ENCODE measurements at places on chromosomes 3 and 15. TPM values are rescaled to one million over a fixed set of nuclear protein-coding genes. Genes with fewer than 3 reads are reported as not detected.

GRCh38 chr3:25784971-25785370 is 1.7 kb upstream of the NGLY1 start:
- no peak for DNase-seq

- no peak for DNase-seq
Observed at GRCh38 chr15:43251185-43251870, 15.4 kb downstream of the TGM5 start.

Gene GUCA1C
- 0.57 TPM for polyA plus RNA-seq

Gene SYNPR
- polyA plus RNA-seq = not detected

DNA sequence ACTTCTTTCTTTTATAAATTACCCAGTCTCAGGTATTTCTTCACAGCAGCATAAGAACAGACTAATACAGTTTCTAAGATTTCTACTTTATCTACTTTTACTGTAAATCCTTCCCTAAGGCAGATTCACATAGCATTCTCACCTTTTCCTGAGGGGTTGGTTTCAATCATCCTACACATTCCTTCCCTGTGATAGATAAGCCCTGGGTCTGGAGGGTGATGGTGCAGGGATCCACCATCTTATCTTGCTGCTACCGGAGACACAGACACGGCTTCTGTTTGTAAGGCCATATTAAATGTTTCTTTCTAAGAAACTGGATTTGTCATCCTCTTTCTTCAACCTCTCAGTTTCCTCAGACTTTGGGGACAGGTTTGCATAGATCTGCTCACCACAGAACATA is 6.1 kb downstream of the IQCF5 start:
- DNase-seq = no peak

GRCh38 chr3:78804251-78805037 is 963.4 kb downstream of the ROBO1 start:
- DNase-seq = no peak

Gene EIF4E3
- polyA plus RNA-seq = 10.2 TPM

DNA sequence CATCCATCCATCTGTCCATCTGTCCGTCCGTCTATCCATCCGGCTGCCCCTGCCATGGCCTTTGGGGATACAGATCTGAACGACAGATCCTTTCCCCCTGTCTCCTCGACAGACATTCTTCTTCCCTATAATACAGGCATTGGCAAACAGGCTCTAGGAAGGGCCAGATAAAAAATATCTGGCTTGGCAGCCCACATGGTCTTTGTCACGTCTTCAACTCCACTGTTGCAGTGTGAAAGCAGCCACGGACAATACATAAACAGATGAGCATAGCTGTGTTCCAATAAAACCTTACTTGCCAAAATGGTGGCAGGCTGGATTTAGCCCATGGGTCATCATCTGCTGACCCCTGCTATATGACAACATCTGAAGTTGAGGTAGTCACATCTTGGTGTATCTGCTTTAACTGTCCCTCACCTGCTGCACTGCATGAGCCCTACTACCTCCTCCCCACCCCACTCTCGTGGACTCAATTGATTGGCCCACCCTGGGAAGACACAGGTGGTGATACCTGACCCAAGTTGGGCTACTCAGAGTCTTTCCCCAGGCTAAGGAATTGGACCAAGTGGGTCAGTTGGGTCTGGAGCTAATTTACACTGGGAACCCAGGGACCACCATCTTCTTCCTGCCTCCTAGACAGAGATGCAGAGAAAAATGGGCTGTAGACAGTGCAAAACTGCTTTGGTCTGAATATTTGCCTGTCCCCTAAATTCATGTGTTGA is 128.4 kb upstream of the SMAD3 start:
- no peak for DNase-seq

Data from renal pelvis (tissue), 12 donors.